Right ventricle myocardium inferior (tissue), 1 donor: ENCODE measurements at places on chromosomes 16 and 17. TPM values are rescaled to one million over a fixed set of nuclear protein-coding genes. Genes with fewer than 3 reads are reported as not detected.

DNA sequence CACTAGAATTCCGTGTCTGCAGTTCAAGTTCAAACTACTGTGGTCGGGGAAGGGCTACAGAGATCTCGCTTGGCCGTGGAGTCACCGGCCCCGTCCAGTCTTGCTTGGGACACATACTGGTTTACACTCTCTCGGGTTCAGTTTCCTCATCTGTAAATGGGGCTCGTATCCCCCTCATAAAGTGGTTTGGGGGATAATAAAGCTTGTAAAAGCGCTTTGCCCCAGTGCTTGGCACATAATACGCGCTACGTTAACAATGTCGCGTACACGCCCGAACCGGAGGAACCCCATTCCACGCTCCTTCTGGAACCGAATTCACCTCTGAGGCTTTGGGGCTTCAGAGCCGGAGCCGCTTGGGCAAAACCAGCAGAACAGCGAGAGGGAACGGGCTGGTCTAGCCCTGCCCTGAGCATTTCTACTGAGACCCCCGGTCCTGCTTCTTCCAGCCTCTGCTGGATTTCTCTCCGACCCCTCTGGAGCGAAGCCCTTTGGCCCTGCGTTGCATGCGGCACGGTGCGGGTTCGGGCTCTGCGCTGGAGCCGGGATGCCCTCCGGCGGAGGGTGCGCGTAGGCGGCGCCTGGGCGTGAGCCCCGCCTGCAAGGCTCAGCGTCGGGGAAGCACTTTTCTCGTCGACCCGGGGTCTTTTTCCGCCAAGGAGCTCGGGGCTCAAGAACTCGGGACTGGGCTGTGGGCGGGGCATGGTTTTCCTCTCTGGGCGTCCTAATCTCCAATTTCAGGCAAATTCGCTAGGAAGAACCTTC, 26.1 kb upstream of the HOXB13 start:
- DNase-seq = no peak

- no peak for DNase-seq
Measured at GRCh38 chr17:80017226-80018010, 18.3 kb downstream of the TBC1D16 start.

Gene CCL8
- not detected for total RNA-seq

Gene NOTUM
- 0.89 TPM for total RNA-seq

DNA sequence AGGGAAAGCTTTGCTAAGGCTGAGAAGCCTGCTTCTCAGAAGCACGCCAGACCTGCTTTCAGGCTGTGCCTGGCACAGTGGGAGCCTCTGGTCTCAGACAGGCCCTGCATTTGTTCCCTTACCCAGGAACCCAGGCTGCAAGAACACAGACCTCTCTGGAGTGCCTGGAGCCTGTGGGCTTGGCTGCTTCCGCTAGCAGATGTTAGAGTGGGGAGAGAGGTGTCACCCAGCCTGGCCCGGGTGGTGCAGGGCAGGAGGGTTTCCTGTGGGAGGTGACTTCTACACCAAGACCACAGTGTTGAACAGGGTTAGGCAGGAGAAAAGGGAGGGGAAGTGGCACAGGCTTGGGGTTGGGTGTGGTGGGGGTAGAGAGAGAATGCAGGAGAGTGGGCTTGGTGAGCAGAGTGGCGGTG, 35.8 kb upstream of the ADGRG1 start:
- DNase-seq = no peak

DNA sequence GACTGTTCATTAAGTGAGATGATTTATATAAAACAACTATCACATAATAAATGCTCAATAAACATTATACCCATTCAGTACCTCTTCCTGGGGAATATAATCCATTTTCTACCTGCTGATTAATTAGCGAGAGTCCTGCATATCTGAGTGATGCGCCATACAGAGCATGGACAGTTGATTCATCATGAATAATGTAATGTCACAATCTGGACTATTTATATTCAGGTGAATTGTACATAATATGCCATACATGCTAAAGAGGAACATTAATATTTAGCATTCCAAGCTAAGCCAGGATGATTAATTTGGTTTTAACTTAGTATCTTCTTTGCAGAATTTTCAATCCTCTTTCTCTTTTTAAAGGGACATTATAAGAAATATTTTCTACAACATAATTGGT, 362.0 kb upstream of the XYLT1 start:
- no peak for DNase-seq

Gene TEX14
- total RNA-seq = 0.30 TPM

Gene SLC16A11
- 0.78 TPM for total RNA-seq

Gene OR2C1
- total RNA-seq = not detected

DNA sequence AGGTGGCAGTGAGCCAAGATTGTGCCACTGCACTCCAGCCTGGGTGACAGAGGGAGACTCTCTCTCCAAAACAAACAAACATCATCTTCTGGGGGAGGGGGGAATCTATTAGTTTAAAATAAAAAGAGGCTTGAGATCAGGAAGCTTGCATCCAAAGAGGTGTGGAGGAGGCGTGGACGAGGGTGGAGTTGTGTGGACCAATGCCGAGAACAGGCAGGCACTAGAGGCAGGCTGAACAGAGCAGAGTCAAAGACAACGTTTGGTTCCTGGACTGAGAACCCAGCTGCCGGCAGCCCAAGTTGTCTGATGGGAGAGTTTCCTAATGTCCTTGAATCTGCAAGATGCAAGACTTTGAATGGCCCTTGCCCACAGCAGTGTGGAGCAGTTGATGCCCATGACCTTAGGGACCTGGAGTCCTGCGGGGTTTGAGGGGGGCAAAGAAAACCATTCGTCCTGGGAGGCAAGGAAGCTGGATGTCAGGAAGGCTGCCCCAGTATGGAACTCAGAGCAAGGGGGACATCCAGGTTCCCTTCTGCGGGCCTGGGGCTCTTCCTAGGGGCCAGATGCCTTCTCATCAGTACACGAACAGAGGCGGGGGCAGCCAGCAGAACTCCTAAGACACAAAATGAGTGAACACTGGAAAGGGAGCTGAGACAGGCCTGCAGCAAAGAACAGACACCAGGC, 9.2 kb downstream of the TBC1D16 start:
- DNase-seq = no peak

GRCh38 chr17:57269598-57270255, 13.4 kb downstream of the MSI2 start:
- no peak for DNase-seq

DNA sequence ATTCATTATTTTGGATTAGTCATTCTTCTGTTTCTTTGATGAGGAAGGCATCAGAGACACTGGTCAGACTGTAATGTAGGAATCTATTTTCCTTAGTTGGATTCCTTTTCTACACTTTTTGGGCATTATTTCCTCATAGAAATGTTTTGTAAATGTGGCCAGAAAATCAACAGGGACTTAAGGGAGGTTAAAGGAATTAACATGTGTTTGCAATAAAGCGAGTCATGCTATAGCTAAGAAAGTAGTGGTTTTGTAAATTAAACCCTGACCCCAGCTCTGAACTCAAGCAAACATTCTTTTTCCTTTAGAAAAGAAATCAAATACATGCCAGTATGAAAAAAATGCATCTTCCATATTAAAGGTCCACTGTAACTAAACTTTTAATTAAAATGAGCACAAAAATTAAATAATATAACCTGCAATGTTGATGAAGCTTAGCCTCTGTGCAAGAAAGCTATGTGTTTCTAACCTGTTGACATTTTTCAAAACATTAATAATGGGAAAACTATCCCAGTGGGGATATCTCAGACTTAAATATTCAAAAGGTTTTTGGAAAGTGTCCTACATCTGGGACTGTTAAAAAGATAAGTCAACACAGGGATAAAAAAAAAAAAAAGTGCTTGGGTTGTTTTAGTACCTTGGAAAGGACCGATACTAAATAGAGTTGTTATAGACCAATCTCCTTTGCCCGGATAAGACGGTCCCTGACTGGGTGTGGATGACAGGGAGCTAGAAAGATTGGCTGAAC, 428.0 kb downstream of the CA10 start:
- no peak for DNase-seq

Gene CASKIN1
- 5.8 TPM for total RNA-seq

- no peak for DNase-seq
Measured at GRCh38 chr16:80791411-80791810, 13.0 kb downstream of the CDYL2 start.

Gene CRISPLD2
- total RNA-seq = 38.1 TPM

GRCh38 chr16:54174201-54174600, 112.4 kb downstream of the IRX3 start:
- no peak for DNase-seq

Gene DNASE1
- total RNA-seq = 7.5 TPM

- no peak for DNase-seq
Measured at GRCh38 chr17:68909066-68909465, 46.1 kb downstream of the ABCA8 start.

DNA sequence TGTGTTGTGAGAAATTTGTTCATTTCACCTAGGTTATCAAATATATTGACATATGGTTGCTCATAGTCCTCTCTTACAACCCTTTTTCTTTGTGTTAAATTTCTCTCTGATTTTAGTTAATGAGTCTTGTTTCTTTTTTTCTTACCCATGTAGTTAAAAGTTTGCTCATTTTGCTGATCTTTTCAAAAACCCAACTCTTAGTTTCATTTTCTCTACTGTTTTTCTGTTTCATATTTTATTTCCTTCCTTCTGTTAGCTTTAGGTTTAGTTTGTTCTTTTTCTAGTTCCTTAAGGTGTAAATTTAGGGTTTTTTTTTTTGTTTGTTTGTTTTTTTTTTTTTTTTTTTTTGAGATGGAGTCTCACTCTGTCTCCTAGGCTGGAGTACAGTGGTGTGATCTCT, 42.4 kb downstream of the CEP112 start:
- DNase-seq = no peak

DNA sequence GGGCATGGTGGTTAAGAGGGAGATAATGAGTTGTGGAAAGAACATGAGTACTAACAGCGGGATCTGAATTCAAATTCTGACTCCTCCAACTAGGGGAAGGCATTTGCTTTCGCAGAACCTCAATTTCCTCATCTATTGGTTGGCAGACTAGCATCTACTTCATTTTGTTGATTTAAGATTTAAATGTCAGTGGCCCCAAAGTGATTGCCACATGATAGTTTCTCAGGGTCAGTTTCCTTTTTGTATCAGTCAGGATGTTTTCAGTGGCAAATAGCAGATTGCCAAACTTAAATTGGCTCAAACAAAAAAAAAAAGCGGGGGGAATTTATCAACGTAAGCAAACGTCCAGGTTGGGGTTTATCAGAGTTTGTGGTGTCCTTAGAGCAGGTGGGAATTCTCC, 25.1 kb upstream of the NOS2 start:
- DNase-seq = no peak

Gene EPN3
- total RNA-seq = 21.5 TPM

DNA sequence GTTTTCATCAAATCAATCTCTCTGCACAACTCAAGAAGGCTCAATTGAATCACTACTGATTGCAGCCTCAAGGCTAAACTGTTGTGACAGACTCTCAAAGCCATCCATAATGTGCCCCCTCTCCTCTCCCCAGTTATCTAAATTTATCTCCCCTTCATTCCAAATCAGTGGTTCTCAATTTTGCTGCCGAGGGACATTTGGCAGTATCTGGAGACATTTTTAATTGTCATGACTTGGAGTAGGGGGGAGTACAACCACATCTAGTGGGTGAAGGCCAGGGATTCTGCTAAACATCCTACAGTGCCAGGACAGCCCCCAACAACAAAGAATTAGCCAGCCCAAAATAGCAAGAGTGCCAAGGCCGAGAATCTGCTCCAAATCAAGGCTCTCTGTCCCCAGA, 9.1 kb downstream of the USP31 start:
- DNase-seq = no peak

GRCh38 chr17:36524428-36524876, 10.2 kb downstream of the MYO19 start:
- no peak for DNase-seq

DNA sequence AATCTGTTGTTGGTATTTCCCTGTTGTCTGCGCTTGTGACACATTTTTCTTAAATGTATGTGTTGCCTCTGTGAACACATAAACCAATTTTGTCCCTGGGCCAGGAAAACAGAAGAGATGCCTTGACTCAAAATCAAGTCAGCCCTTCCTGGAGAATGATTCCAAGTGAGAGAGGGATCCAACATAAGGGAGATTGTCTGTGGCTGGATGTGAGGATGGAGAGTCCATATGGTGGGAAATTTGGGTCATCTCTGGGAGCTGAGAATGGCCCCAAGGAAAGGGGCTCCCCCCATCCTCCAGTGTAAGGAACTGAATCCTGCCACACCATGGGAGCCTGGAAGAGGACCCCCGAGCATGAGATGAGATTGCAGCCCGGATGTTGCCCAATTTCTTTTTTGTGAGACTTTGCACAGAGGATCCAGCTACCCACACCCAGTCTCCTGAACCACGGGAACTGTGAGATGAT, 13.5 kb downstream of the CRYM start:
- no peak for DNase-seq

GRCh38 chr16:84027625-84028024, 15.0 kb downstream of the SLC38A8 start:
- DNase-seq = peak; percentile 23
